ENCODE measurements at places on chromosomes 4 and X.

- DNase-seq, result no peak
Measured at GRCh38 chr4:40516651-40517050, 113.0 kb downstream of the RBM47 start.

DNA sequence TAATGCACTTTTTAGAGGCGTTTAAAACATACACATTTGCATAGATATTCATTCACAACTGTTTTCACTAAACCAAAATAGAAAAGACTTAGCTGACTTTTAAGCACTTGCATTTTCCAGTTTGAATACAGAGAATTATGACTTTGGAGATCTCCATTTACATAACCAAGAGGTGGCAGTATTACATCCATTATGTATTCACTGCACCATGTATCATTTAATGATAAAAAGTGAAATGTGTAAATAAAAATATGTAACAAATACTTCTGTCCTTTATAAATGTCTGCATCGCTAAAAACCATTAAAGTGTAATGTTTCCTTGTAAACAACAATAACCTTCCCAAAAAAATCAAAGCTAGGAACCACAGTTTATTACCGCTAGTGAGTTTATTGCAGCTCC, 413.2 kb downstream of the FGF13 start:
- DNase-seq, result no peak

GRCh38 chr4:89196056-89196674, 84.8 kb downstream of the TIGD2 start:
- DNase-seq, result no peak

GRCh38 chr4:84753321-84753972, 170.5 kb downstream of the CDS1 start:
- peak; percentile 53 for DNase-seq

DNA sequence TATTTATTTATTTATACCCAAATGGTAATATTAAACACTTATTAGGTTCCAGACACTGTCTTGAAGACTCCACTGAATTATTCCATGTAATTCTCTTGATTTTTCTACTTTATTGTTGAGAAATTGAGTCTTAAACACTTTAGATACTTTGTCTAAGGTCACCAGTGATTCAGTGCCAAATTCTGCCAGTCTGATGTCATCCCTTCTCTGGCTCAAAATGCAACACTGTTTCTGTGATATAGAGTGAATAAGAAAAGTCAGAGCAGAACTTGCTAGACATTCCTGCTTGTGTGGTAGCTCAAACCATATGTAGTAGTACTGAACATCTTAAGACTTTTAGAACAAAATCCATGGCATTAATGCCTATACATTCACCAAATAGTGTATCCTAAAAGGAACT, 164.3 kb downstream of the GABRB1 start:
- DNase-seq, result no peak

- DNase-seq, result peak; percentile 71
Measured at GRCh38 chr4:10457255-10457801, at the start of gene ZNF518B. Gene ZNF518B (minus strand): TSS chr4:10457426. CDS start chr4:10446328, 11,098 bp downstream.

DNA sequence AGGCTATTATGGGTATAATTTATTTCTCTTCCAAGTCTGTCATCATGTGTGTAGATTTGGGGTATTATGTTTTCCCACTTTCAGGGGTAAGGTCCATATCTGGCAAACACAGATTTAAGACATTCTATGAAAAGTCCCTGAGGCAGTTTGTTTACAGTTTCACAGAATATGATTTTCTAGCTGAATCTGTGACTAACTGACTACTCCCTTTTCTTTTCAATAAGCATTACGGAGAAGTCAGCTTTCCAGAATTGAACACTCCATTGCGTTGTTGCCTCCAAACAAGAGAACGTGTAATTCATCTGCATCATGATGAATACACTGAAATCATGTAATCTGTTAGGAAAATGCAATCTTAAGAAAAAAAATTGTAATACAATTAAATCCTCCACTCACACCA, 226.7 kb upstream of the SFRP2 start:
- DNase-seq, result no peak

DNA sequence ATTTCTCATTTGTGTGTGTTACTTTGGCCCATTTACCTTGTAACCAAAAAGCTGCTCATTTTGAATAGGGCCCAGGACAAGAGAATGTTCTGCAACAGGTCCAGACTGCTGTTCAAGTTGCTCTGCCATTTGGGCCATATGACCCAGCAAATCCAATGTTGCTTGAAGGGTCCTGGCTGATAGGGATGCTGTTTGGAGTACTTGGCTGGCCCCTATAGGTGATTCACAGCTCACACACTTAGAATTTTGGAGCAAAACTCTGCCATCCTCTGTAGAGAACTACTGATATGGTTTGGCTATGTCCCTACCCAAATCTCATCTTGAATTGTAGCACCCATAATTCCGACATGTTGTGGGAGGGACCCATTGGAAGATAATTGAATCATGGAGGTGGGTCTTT, 131.5 kb downstream of the AASDH start:
- no peak for DNase-seq

- DNase-seq, result no peak
Measured at GRCh38 chrX:128460835-128461234, 408.6 kb upstream of the ACTRT1 start.

- peak; percentile 76 for DNase-seq
Measured at GRCh38 chrX:148380650-148381561, 119.5 kb upstream of the AFF2 start.

Measured in inflammatory macrophage (primary cell).